ENCODE measurements at places on chromosomes 1 and 21. TPM values are rescaled to one million over a fixed set of nuclear protein-coding genes. Genes with fewer than 3 reads are reported as not detected.

NUDC gene
- total RNA-seq = 32.5 TPM

NHLH2 gene
- total RNA-seq = not detected

MIXL1 gene
- not detected for total RNA-seq

HENMT1 gene
- 6.2 TPM for total RNA-seq

CYP4B1 gene
- total RNA-seq = 4.8 TPM

C1orf105 gene
- total RNA-seq = 7.0 TPM

HES2 gene
- total RNA-seq = 0.35 TPM

ARHGEF16 gene
- 15.5 TPM for total RNA-seq

C1orf210 gene
- 12.9 TPM for total RNA-seq
